ENCODE measurements at places on chromosomes 3 and 15.
A peak's percentile ranks its signal among the peaks of the same experiment; 100 is the strongest.

DNA sequence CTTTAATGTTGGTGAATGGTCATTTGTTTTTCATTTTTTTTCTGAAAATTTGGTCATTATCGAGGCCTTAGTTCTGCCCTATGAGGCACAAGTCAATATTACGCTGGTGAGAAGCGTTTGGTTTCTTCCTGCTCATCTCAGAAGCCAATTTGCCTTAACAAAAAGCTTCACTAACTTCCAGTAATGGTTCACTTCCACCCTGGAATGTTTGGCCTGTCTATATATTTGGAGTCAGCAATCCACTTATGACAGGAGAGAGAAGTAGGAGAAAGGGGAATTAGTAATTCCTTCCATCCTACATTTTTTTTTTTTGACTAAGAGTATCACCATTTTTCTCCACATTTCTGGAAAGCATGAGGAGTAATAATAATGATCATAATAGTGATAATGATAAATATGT is 124.4 kb downstream of the DIPK2A start:
- DNase-seq: no peak

DNA sequence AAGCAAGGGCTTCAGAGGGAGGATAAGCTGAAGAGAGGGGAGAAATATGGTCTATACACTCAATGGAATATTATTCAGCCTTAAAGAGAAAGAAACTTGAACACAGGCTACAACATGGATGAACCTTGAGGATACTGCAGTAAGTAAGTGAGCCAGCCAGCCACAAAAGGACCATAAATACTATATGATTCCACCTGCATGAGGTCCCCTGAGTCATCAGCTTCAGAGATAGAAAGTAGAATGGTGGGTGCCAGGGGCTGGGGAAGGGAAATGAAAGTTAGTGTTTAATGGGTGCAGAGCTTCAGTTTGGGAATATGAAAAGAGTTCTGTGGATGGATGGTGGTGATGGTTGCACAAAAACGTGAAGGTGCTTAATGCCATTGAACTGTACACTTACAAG is 68.4 kb upstream of the SEC13 start:
- no peak for DNase-seq

DNA sequence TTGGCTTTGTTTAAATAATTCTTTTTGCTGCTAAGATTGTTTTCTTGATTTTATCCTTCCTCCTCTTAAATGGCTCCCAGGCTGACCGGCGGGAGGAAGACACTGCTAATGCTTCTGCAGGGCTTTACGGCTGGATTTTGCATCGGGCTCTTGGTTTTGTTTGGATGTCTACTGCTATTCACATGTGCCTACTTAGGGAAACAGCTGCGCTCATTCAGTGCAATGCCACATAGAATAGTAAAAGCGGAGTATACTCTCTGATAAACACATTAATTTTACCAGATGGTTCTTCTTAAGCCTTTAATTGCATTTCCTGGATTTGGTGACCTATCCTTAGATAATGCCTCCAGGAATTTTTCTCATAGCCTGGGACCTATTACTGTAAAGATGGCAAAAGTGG is 146.6 kb downstream of the THSD4 start:
- no peak for DNase-seq

DNA sequence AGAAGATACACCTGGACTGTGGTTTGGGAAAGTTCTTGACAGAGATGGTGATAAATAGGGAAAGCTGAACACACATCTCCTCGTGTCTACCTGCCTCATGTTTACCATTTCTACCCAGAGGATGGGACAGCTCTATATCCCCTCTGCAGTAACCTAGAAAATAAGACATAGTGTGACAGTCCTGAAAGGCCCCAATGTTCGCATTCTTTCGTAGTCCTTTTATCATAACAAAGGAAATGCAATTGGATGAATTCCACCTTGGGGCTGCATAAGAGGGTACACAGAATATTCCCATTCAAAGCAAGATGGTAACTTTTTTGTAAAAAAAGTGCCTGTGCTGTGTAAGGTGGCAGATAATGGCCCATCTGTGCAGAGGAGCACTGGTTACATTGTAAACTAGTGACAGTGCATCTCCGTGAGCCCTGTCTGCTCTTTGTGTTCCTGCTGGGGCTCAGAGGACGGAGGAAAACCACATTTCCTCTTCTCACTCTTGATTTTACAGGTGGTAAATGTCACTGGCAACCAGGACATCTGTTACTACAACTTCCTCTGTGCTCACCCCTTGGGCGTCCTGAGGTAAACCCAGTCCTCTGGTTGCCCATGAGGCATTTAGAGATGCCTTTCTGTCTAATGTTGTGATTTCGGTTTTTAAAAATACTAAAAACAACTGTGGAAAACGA is 74.3 kb downstream of the SIDT1 start:
- no peak for DNase-seq

GRCh38 chr3:75180235-75180944 is 483.7 kb upstream of the FRG2C start:
- no peak for DNase-seq

GRCh38 chr3:151262871-151263525 is 15.3 kb downstream of the P2RY14 start:
- DNase-seq: no peak

DNA sequence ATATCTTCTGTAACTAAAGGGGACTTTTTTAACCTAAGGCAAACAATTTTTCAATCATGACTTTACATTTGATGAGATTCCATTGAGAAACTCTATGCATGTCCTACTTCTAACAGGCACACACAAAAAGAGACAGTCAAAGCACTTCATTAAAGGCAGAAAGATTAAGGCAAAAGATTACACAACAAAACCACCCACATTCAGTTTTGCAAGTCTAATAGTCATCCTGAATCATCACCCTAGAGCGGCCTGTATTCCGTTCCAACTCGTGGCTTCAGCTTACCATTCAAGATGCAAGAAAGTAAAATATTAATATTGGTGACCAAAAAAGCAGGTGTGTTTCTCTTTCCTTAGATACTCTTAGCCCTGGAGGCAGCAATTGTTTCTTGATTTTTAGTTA is 205.9 kb downstream of the P3H2 start:
- DNase-seq: peak; percentile 15

DNA sequence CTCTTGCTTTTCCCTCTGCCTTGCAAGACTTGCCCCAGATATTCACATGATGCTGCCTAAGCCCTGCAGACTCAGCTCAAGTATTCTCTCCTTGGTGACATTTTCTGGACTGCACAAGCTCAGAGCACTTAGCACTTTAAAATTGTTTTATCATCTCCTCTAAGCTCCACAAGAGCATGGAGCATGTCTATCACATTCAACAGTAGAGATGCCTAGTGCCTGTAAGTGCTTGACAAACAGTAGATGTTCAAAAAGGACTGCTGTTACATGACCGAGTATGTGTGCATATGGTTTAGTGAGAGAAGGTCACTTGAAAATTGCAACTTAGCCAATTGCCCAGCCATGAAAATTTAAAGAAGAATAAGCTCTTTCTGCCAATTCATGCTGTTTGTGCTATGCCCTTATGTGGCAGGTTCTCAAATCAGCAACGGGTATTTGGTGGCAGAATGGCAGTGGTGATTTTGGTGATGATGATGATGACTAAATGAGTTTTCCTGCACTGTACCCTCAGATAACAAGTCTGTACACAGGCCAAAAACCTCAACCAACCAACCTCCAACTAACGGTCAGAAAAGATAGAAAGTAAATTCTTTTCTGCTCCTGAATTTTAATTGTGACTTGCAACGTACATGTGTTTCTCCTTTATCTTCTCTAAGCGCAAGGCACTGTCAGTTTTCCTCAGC is 647.2 kb upstream of the UBE2E2 start:
- DNase-seq: no peak

GRCh38 chr15:81327516-81327915 is 3.6 kb upstream of the STARD5 start:
- peak; percentile 7 for DNase-seq

GRCh38 chr15:49507261-49507660 is 84.2 kb downstream of the FGF7 start:
- no peak for DNase-seq

DNA sequence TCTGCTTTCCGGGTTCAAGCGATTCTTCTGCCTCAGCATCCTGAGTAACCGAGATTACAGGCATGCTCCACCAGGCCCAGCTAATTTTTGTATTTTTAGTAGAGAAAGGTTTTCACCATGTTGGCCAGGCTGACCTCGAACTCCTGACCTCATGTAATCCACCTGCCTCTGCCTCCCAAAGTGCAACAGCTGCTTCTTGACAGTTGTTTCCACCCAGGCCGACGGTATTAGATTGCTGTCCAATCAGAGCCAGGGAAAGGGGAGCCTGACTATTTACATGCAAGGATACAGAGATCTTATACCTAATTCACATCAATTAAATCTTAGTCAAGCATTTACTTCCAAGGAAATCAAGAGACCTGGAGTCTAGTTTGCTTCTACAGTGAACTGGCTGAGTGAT is 4.0 kb upstream of the CAPN3 start:
- no peak for DNase-seq

DNA sequence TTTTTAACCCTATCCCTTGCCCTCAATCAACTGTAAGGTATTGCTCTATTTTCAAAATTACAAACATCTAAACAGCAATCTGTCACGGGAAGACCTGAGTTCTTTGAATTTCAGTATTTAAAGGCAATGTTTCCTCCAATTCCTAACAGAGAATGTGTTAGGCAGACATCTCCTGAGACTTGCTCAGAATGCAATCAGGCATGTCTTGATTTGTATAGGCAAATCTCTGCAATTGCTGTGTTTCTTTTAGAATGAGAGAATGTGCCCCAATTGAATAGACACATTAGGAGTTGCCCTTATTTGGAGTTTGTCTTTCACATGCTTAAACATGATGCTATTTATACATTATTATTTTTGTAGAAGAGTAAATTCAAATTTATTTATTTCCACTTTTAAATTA is 205.6 kb downstream of the CADM2 start:
- DNase-seq: no peak

GRCh38 chr3:56357266-56357665 is 111.0 kb downstream of the ERC2 start:
- no peak for DNase-seq

DNA sequence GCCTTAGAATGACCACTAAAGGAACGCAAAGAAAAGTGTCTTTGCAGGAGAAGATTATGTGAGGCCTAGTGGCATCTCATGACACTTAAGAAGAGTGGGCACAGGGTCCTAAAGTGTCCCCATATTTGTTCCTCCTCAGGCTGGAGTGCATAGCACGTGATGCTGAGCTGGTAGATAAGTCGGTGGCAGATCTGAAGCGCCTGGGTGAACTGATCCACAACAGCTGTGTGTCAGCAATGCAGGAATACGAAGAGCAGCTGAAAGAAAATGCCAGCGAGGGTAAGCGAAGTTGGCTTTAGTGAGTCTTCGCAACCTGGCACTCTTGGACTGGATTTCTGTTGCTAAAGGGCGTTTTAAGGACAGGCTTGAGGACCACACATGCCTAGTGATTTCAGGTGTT is 92.6 kb downstream of the CHD2 start:
- DNase-seq: no peak

GRCh38 chr15:37783290-37783689 is 151.2 kb upstream of the TMCO5A start:
- no peak for DNase-seq

DNA sequence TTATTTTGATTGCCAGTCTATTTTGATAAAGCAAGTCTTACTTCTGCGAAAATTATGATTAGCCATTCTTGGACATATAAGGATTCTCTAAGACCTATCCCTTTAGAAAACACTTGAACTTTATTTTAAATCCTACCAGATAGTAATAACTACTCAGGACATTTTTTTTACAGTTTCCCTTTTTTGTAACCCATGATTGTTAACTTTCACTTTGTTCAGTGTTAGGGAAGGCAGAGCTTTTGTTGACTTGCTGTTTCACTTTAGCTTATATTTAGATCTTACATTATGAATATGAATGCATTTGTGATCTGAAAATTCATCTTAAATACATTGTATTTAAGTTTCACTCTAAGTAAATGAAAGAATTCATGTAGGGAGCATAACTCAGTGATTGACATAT is 167.0 kb downstream of the AKAP13 start:
- no peak for DNase-seq

DNA sequence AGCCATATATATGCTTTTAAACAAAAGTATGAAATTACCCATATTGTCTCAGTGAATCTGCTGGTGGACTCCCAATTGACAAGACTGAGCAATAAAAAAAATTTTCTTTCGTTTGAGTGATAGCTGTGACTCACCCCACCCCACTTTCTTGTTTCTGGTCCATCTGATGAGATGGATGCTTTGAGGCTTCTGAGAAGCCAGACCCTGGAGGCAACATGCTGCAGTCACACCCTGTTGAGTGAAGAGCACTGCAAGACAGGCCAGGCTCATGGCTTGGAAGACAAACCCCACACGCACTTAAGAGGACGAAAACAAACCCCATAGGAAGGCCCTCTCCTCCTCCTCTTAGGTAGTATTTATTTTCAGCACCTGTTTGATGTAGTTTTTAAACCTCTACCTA is 276.0 kb upstream of the TTC14 start:
- no peak for DNase-seq

DNA sequence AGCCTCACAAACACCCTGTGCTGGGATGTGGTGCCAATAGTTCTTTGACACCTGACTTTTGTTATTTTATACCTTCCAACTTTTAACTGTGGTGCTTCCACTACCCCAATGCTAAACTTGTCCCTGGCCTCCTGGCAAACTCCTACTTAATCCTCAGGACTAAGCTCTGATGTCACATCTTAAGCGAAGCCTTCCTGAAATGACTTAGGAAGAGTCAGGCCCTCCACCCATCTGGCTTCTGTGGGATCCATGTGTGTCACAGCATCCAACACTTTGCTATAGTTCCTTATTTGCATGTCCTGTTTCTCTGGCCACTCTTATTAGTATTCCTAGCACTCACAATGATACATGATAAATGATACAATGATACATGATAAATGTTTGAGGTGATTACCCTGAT is 133.2 kb downstream of the FILIP1L start:
- DNase-seq: no peak

GRCh38 chr3:132972333-132972732 is 65.9 kb upstream of the TMEM108 start:
- DNase-seq: no peak

GRCh38 chr3:63855333-63855940 is 8.2 kb downstream of the THOC7 start:
- no peak for DNase-seq

DNA sequence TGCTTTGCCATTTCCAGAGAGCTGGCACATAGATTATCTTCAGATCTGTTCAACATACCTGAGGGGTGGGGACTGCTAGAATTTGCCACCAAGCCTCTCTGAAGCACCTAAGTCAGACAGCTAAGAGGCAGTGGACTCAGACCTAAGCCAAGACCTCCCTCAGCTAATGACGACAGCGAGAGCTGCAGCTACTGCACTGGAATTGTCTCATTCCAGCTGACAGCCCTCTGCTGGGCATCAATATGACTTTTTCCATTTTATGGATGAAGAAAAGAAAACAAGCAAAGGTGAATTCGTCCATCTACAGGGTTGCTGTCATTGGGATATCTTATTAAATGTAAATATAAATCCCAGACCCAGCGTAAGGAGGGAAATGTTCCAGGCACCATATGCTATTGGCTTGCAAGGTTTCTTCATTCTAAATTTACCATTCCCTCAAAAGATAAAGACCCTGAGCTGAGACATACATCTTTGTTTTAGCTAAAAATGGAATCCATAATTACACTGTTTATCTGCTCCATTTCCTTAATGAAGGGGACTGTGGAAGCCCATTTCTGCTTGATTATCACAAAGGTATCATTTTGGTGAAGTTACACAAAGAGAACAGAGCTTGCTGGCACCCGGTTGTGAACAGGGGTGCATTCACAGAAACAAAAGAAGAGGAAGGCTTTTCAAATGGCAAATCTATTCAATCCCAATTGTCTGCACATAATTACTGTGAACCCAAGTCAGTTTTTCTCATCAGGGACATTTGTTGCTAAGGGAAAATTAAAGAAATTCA is 85.5 kb upstream of the LRTM1 start:
- no peak for DNase-seq
